ENCODE measurements at places on chromosomes 16 and 17.

- DNase-seq: peak; percentile 28
These were observed 1.0 kb downstream of the GDE1 start for GRCh38 chr16:19520861-19521331.

- no peak for DNase-seq
These were observed 30.4 kb upstream of the CRHR1 start for GRCh38 chr17:45753645-45754225.

DNA sequence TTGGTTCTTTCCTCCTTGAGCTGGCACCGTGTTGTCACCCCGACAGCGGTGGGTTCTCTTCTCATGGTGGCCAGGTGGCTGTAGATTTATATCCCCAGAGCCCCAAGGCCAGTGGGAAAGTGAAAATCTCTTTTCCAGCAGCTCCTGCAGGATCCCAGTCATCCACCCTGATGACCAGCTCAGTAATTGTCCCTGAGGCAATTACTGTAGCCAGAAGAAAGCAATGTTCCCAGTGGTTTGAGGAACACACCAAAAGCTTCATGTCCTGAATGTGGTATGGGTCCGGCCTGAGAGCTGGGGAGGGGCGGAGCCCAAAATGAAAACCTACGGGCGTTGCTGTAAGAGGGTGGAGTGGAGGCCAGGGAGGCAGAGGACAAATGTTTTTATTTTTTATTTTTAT is 69.0 kb downstream of the WSB1 start:
- no peak for DNase-seq

DNA sequence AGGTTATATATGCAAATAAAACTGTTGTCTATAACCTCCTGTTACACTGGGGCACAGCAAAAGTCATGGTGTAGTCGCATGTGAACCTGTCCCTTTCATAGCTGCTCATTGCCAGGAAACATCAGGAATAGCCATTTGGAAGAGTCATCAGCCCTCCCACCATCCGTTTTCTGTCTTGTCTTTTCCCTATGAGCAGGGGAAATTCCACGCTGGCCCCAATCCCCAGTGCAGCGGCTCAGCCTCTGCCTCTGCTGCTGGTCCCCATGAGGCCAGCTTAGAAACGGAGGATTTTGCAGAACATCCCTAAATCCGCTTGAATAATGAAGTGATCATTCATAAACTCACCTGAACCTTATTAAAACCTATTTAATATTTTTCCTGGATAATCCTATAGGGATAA is 10.5 kb downstream of the MAPT start:
- no peak for DNase-seq

DNA sequence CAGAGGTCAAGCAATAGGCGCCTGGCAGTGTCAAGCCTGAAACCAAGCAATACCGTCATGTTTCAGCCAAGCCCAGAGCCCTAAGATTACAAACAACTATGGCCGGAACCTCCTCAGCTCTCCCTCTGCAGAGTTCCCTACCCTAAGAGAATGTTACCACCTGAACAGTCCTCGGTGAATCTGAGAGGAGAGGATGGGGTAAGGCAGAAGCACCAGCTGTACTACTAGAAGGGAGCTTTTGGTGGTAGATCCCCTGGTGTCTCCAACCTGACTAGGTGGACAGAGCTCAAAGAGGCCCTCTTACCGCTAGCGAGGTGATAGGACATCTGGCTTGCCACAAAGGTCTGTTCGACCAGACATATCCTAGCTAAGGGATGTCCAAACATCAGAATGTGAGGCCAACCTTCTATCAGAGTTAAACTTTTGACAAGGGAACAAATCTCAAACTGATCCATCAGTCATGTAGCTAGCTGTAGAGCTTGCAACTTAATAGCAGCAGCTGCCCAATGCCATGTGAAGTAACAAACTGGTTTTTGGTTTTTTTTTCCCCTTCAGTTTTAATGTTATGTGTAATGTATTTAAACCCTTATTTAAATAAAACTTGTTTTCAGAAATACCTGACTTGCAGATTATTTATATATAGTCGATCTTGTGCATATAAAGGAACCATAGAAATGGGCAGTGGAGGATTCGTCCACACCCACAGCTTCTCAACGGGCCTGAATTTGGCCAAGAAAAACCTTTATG is 2.5 kb downstream of the EIF1 start:
- DNase-seq: no peak

DNA sequence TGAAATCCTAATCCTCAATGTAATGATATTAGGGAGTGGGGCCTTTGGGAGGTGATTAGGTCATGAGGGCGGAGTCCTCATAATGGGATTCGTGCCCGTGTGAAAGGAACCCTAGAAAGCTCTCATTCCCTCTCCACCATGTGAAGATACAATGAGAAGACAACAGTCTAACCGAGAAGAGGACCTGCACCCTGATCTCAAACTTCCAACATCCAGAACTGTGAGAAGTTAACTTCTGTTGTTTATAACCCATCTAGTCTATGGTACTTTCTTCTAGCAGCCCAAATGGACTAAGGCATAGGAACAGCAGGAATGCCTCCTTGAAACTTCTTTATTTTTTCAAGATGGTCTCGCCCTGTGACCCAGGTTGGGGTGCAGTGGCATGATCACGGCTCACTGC is 24.7 kb downstream of the WSB1 start:
- no peak for DNase-seq

DNA sequence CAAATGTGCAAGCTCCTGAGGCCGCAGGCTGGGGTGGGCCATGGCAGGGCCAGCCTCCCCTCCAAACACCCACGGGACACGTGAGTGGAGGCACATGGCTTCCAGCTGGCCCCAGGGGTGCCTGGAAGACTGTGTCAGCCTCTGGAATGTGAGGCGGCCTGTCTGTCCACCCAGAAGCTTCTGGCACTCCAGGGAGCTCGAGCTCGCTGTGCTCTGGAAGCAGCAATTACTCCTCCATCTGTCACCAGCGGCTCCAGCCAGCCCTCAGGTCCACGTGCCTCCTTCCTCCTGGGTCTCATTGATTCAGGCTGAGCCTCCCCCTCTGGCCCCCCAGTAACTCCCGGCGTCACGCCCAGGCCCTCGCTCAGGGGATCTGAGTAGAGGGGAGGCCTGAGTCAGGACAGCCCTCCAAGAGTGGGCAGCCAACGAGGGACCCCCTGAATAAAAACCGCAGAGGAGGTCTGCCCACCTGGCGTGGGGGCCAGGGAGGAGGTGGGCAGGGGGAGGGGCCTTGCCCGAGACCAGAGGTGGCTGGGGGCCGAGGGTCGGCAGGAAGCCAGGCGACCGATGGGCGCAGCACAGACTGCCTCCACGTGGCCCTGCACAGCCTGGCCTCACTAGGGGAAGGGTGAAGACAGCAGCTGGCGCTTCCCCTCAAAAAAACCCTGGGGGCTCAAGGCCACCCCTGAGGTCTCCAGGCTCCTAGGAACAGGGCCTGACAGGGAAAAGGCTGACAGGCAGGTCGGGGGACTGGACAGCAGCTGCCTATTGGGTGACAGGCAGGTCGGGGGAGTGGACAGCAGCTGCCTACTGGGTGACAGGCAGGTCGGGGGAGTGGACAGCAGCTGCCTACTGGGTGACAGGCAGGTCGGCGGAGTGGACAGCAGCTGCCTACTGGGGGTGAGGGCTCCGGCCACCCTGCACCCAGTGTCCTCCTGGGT is 11.9 kb downstream of the PIEZO1 start:
- no peak for DNase-seq

DNA sequence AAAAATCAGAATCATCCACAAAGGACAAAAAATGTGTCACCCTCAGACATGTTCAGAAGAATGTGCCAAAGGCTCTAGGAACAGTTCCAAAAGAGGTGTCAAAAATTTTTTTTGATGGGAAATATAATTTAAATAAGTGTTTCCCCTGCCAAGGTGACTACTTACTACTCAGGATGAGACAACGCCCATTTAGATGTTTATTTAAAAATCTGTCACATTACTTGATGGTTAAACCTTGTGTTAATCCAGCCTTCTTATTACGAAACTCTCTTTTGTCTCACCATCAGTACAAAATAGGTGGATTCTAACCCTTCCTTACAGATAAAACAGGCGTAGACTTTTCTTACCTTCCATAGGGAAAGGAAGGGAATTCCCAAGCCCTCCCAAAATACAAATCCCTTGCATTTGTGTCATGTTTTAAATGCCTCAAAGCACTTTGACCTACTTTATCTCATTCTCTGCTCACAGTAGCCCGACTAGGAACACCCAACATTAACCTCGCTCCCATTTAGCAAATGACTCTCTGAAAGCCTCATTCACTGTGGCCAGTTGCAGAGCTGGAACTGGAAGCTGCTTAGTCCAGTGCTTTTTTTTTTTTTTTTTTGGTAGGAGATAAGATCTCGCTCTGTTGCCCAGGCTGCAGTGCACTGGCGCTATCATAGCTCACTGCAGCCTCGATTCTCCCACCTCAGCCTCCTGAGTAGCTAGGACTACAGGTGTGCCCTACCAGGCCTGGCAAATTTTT is 5.8 kb upstream of the GNA13 start:
- no peak for DNase-seq

GRCh38 chr17:45256114-45256966 is 5.6 kb downstream of the SPATA32 start:
- no peak for DNase-seq

DNA sequence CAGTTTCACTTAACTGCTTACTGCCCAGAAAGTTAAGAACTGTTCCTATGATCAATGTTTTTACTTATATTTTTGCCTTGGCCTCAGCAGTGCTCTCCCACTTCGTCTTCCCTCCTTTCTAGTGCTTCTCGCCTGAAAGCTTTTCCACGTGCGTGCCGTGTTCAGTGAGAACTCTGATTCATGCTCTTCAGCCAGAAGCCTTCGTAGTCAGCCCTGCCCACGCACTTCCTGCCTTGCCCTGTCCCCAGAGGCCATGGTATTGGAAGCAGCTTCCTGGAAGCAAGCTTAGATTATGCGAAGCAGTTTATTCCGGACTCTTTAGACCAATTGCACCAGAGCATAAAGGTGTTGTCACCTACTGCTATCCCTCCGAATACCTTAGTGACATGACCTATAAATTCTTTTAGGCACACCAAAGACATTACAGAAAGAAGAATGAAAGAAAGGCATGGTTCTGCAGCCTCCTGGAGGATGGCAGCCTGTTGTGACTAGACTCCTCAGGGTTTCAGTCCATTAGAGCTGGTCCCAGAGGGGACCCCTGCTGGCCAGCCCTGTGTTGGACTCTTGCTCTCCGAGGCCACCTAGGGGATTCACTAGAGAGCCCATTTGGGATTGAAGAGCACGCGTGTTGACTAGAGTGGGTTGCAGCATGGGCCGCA is 105.2 kb downstream of the RPTOR start:
- DNase-seq: peak; percentile 90

- DNase-seq: no peak
These were observed 31.8 kb downstream of the TPSG1 start for GRCh38 chr16:1193143-1193824.

GRCh38 chr17:71111934-71112333 is 942.6 kb downstream of the KCNJ2 start:
- no peak for DNase-seq

GRCh38 chr16:24178496-24178895 is 77.6 kb upstream of the CACNG3 start:
- peak; percentile 8 for DNase-seq

GRCh38 chr17:56393156-56393555 is 200.3 kb upstream of the NOG start:
- DNase-seq: no peak

- DNase-seq: no peak
These were observed 166.4 kb downstream of the C16orf95 start for GRCh38 chr16:87150681-87151280.

DNA sequence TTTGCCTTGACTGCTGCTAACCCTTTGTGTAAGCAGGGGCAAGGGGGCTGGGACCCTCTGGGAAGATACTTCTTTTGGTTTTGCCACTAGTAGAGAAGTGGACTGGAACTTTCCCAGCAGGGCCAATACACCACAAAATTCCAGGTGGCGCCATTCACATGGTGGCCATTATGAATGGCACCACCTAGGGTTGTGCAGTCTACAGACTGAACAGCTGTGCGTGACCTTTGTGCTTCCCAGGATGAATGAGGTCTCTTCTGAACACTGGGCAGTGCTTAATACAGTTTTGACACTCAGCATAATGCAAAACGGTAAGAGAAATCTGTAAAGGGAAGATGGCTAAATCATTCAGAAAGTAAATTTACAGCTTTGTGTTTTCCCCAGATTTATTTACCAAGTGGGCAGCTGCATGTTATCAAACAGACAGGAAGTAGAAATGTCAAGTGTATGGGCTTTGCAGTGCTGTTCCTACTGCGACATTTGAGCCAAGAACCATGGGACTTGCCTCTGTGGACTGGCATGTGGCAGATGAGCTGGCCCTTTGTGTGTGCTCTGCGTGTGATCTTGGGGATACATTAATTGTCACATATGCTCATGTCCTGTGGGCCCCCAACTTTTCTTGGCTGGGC is 9.2 kb downstream of the SYT17 start:
- no peak for DNase-seq

GRCh38 chr17:75348386-75349012 is 57.0 kb downstream of the GRB2 start:
- no peak for DNase-seq

GRCh38 chr16:24062270-24062817 is 193.8 kb upstream of the CACNG3 start:
- no peak for DNase-seq

GRCh38 chr16:518858-519257 is 8.7 kb upstream of the CAPN15 start:
- DNase-seq: no peak

GRCh38 chr16:26756633-26757032 is 310.1 kb upstream of the C16orf82 start:
- no peak for DNase-seq

DNA sequence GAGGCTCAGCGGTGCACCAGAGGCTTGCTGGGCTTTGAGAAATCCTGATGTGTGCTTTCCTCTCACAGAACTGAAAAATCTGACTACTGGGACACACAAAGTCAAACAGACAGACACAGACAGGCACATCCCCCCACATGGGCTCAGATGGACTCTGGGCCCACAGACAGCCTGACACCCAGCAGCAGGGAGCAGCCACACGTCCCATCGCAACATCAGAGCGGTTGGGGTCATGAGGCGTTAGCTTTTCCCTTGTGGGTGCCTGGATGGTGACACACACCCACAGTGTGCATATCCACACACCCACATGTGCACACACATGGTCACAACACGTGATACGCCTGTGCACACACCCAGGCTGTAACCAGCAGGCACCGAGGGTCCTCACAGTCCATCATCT is 6.3 kb downstream of the SPNS3 start:
- DNase-seq: no peak

- DNase-seq: no peak
These were observed 27.3 kb downstream of the RSPRY1 start for GRCh38 chr16:57213462-57213861.

DNA sequence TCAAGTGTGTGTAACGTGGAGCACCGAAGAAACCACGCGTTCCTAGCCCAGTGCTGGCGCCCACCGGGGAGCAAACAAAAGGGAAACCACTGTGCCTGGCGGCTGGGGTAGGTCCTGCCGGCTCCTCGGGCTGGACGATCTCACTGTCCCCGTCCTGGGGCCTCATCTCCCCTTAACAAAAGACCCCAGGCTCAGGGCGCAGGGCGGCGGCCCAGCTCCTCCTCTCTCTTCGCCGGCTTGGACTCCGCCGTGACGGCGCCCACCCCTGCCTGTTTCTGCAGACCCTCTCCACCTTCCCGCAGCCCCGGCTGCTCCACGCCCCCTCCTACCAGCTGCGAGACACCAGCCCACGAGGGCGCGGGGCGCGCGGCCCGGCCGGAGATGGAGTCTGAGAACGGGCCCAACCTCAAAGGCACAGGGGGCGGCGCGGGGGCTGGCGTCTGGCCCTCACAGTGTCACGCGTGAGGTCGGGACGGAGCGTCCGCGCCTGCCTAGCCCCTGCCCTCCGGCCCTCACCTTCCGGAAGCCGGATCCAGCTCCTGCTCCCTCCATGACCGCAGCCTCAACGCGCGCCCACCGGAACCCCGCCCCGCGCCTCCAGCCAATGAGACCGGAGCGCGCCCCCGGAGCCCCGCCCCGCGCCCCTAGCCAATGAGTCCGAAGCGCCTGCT is at the start of gene CENPX:
TSS of gene CENPX (minus strand) at position 569 of the 671 bp plus-strand sequence. CDS start at position 552, 17 bp downstream.
- DNase-seq: no peak
